T-helper 17 cell (primary cell): ENCODE measurements at places on chromosomes 2 and 18.

DNA sequence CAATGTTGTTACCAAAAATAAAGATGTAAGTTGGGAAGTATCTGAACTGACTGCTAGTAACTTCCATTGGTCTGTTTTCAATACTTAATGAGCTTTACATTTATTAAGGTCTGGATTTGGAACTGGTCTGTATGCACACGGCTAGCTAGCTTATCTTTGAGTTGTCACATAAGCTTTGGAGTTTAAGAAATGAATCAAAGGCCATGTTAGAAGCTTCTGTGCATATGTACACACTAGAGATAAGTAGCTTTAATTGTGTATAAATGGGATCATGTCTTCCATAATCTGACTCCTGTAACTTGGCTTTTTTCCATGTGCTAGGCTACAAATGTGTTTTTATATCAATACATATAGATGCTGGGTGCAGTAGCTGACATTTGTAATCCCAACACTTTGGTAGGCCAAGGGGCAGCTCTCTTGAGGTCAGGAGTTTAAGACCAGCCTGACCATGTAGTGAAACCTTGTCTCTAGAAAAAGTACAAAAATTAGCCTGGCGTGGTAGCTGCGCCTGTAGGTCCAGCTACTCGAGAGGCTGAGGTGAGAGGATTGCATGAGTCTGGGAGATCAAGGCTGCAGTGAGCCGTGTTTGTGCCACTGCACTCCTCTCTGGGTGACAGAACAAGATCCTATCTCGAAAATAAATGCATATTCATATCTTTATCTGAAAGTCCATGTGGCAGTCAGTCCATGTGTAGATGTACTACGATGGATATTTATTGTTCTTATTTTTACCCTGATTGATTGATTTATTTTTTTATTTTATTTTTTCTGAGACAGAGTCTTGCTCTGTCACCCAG lies 27.2 kb downstream of the ATIC start:
- DNase-seq = no peak

GRCh38 chr18:9803063-9803697 lies 82.6 kb upstream of the TXNDC2 start:
- no peak for DNase-seq

- DNase-seq = no peak
Measured at GRCh38 chr18:13834496-13835015, 10.6 kb downstream of the MC5R start.

- no peak for DNase-seq
Measured at GRCh38 chr2:132497591-132497990, 81.0 kb downstream of the GPR39 start.

GRCh38 chr2:28950941-28951630 lies 30.0 kb upstream of the TOGARAM2 start:
- DNase-seq = no peak

DNA sequence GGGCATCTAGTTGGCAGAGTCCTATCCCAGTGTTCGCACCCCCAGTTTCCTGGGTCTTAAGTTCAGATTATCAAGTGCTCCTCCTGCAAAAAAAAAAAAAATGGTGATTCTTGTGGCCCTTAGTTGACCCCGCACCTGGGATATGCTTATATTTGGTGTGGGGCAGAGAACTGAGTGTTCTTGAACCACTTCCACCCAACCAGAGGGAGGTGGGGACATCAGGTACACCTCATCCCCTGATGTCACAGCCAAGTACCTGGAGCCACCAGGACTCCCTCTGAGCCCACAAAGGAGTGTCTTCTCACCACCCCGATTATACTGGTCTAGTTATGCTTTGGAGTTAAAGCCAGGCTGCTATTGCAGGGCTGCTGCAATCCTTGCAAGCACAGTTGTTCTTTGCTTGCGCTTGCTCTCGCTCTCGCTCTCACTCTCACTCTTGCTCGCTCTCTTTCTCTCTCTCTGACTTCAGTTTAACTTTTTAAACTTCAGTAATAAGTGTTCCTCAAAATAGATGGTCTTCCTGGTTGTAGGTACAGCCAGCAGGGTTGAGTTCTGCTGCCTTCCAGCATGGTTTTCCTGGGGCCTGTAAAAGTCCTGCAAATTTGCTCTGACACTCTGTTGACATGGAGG lies 265.7 kb downstream of the NEDD4L start:
- no peak for DNase-seq

DNA sequence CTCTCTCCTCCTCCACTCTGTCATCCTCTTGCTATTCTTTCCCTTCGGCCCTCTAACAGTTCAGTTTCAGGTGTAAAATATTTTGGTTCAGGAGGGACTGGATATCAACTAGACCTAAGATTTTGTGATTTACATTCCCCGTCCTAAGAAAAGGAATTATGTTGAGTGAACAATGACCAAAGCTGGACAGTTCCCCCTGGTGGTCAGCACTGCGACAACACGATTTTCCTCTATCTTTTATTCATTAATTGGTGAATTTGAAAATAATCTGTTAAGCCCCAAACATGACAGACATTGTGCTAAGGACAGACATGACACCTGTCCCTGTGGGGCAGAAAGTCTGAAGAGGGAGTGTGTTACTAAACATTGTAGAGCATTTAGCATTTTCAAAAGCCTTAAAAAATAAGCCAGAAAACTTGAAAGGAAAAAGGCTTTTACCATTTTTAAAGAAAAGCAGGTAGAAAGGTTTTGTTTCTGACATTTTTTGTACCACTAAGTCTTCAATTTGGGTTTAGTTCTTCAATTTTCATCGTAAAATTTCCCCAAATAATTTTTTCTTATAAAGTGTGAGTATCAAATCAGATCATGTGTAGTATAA lies 28.4 kb upstream of the GTF2A1L start:
- no peak for DNase-seq

- DNase-seq = no peak
Measured at GRCh38 chr18:61322265-61322873, 10.9 kb upstream of the CDH20 start.

- DNase-seq = no peak
Measured at GRCh38 chr2:78251708-78252107, 729.5 kb upstream of the LRRTM4 start.

- DNase-seq = no peak
Measured at GRCh38 chr2:23497063-23497462, 112.1 kb downstream of the KLHL29 start.

- DNase-seq = no peak
Measured at GRCh38 chr2:45102579-45103117, 93.4 kb upstream of the SIX2 start.

- DNase-seq = no peak
Measured at GRCh38 chr2:74440378-74441169, 1.2 kb downstream of the RTKN start.

DNA sequence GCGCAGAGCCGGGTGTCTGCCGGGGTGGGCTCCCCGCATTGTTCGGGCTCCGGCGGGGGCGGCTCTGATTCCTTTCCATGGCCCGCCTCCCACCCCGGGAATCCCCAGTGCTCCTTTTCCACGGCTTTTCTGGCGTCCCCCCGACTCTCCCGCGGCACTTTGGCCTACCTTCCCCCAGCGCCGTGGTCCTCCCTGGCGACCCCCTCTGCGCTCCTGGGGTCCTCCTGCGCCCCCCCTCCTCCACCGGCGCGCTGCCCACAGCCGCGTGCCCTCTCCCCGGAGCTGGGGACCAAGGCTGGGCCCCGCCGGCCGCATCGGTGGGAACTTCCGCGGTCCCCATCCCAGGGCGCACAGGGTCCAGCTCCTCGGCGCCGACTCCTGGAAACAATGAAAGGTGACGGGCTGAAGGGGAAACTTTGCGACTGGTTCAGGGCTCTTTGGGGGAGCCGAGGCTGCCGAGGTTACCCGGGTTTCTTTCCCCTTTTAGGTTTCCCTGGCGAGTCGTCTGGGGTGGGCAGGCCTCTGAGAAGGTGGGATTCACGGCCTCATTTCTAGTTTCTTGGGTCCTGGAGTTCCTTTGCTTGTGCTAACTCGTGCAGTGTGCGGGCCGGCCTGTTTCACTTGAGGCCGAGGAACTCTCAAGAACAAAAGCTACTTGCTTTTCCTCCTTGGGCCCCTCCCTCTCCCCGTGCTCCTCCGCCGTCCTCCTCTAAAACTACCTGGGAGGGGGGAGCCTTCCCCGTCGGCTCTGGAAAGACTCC lies 2.2 kb downstream of the TGIF1 start:
- peak; percentile 11 for DNase-seq

GRCh38 chr2:240196716-240197461 lies 56.4 kb upstream of the OTOS start:
- no peak for DNase-seq

DNA sequence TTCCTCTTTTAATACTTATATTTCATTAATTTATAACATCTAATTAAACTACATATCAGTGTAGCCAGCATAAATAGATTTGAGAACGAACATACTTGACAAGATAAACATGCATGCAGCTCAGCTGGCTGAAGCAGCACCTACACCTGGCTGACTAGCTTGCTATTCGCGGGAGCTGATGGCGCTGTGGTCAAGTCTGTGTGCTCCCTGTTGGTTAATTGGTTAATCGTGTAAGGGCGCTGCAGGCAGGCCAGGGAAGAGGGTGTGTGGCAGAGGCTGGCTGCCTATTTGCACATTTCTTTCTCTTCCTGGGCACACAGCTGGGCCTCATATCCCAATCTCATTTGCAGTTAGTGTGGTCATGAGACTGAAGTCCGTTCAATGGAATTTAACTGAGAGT lies 14.5 kb upstream of the VWA3B start:
- no peak for DNase-seq

- no peak for DNase-seq
Measured at GRCh38 chr2:188050726-188051125, 240.9 kb upstream of the GULP1 start.

DNA sequence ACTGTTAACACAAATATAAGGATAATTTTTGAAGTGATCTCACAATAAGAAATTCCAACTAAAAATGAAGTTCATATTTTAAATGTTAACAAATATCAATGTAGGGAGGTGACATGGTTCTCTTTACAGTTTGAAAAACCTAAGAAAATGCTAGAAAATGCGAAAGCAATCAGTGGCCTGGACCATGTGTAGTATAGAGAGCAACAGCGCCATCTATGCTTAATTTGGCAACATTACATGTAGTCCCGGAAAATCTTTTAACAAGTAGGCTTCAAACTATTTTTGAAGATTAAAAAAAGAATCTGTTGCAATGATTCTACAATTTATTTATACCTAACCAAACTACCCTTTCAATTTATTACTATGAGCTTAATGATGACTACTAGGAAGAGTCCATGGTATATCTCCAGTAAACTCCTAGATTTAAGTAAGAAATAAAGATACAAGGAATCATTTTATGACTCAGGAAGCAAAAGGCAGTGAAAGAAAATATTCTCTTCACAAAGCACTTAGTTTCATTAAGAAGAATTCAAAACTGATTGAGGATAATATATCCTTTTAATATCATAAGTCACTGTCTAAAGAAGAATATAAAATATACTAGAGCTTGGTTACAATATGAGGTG lies 33.3 kb downstream of the NDUFA10 start:
- DNase-seq = no peak

GRCh38 chr2:39498786-39499185 lies 61.7 kb upstream of the MAP4K3 start:
- no peak for DNase-seq

DNA sequence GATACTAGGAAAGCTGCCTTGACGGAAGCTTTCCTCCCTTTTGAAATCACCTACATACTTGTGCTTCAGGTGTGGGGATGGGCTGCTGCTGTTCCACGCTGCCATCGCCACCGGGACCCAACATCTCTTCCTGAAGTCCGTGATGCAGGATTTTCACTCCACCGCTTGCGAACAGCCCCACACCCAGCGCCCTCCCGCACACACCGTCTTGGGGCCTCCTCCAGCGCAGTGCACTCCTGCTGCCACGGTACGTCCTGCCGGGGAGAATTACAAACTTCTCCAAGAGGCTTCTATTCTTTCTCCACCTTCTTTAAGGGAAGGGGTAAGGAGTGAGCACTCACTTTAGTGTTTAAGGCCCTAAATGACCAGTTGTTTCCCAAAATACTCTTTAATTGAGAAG lies 58.2 kb downstream of the HRH4 start:
- no peak for DNase-seq

DNA sequence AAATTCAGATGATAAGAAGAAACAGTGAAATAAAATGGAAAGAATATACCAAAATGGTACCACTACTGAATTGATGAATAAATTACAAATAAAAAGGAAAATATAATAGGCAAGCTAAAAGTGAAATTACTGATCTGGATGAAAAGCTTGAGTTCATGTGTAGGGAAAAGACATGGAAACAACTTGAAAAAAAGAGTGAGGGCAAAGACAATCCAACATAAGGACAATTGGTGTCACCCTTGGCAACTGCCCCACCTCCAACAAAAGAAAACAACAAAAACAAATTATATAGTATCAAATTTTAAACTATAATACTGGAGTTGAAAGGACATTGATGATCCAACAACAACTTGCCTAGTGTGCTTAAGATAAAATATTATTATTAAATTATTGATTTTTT lies 37.6 kb downstream of the PPP1R1C start:
- no peak for DNase-seq

GRCh38 chr2:211132046-211132445 lies 575.6 kb downstream of the CPS1 start:
- no peak for DNase-seq

GRCh38 chr2:235394278-235394828 lies 99.5 kb upstream of the AGAP1 start:
- DNase-seq = no peak

- DNase-seq = no peak
Measured at GRCh38 chr2:212539072-212539880, 674 bp upstream of the ERBB4 start.

- DNase-seq = no peak
Measured at GRCh38 chr18:7953095-7953958, 386.2 kb downstream of the PTPRM start.

DNA sequence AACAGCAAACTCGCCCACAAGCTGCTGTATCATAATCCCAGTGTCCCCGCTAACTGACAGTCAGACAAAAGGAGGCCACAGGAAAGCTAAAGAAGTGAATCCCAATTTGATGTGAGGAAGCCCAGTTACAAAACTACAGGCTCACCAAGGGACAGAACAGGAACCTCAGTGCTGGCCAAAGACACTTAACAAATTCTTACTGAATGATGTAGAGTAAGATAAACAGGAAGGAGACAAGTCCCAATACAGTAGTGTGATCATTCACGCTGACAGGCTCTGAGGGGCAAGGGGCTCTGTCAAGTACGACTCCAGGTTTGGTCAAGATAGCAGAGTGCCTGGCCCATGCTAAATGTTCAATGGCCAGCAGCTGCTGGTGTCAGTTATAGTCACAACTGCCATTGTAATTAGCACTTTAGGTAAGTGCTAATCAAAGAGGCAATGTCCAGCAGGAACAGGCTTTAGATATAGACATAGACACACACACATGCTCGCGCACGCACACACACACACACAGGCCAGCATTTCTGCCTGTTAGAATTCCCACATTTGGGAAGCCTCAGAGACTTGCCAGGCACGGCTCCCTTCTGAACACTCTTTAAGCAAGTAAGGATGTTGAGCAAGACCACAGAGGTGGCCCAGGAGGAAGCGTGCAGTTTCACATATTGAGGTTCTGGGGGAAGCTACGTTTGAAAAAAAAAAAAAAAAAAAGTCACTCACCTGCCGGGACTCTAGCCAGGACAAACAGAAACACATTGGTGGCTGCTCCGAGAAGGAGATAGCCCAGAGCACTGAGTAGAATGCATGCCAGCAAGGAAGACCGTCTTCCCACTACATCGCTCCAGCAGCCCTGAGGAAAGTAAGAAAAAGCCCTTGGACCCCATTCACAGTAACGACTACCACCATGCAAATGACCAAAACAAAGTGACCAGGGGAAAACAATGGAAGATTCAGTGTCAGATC lies 35.4 kb upstream of the TMEM182 start:
- no peak for DNase-seq
